Stimulated activated CD4-positive, alpha-beta T cell treated with anti-CD3 and anti-CD28 coated beads, Interleukin-1b, Interleukin-23, amount 100 ng/mL, for 4 hours (primary cell): ENCODE measurements at places on chromosomes 6 and 20.

- DNase-seq = no peak
Observed at GRCh38 chr6:104928141-104928540, 28.8 kb upstream of the LIN28B start.

- DNase-seq = no peak
Observed at GRCh38 chr20:35206802-35207201, 19.7 kb upstream of the MMP24 start.

- no peak for DNase-seq
Observed at GRCh38 chr6:11609324-11610071, 71.9 kb downstream of the TMEM170B start.

DNA sequence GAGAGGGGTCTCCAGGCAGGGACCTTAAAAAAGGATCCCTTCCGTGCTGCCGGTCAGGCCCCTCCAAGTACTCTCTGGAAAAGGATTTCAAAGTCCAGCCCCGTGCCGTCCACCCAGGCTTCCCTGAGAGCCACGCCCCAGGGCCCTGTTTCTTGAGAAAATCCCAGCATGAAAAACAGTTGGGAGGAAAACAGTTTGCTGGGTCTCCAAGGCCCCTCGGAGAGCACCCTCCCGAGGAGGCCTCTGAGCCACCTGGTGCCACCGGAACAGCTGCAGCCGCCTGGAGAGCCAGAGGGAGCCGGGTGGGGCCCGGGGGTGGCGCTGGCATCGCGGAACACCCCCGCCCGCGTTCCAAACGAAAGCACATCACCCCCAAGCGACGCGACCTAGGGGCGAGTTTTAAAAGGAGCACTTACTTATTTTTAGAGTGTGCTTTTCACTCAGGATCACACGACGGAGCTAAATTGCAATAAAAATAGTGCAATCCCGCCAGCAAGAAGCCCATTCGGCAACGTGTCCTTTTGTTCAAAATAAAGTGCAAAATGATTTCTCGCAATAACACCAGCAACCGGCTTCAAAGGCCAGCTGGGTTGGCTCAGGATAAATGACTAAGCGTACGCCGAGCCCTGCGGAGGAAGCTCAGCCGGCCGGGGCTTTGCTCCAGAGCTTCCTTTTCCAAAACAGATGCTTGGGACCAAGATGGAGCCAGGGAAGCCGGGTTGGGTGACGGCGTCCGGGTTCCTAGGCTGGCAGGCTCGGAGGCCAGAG is 64.2 kb downstream of the YTHDF1 start:
- DNase-seq = no peak

- no peak for DNase-seq
Observed at GRCh38 chr20:10040070-10040975, 5.5 kb downstream of the ANKEF1 start.

GRCh38 chr6:3211681-3212080 is 15.8 kb downstream of the TUBB2B start:
- DNase-seq = no peak
